ENCODE measurements at places on chromosomes 2 and 18. TPM values are rescaled to one million over a fixed set of nuclear protein-coding genes. Genes with fewer than 3 reads are reported as not detected.

IMPA2 gene
- 12.7 TPM for polyA plus RNA-seq

SLC23A3 gene
- 0.43 TPM for polyA plus RNA-seq

NAT8 gene
- polyA plus RNA-seq = not detected

GAREM1 gene
- 0.78 TPM for polyA plus RNA-seq

CFAP65 gene
- not detected for polyA plus RNA-seq

MYCN gene
- not detected for polyA plus RNA-seq

SPATA3 gene
- polyA plus RNA-seq = 0.24 TPM

MAPRE2 gene
- 32.6 TPM for polyA plus RNA-seq

SGPP2 gene
- 5.3 TPM for polyA plus RNA-seq

FSHR gene
- polyA plus RNA-seq = not detected

KIF1A gene
- 0.20 TPM for polyA plus RNA-seq

ASB18 gene
- polyA plus RNA-seq = not detected

TBC1D8 gene
- polyA plus RNA-seq = 4.7 TPM

TPO gene
- not detected for polyA plus RNA-seq

ANKRD53 gene
- polyA plus RNA-seq = not detected

SNORC gene
- polyA plus RNA-seq = not detected

C2orf72 gene
- polyA plus RNA-seq = not detected

MYO1B gene
- polyA plus RNA-seq = 1.9 TPM

FIGN gene
- not detected for polyA plus RNA-seq

RPRM gene
- polyA plus RNA-seq = not detected

C2orf78 gene
- 0.41 TPM for polyA plus RNA-seq

SERPINB5 gene
- not detected for polyA plus RNA-seq

UGT1A7 gene
- polyA plus RNA-seq = not detected

CFC1 gene
- polyA plus RNA-seq = not detected

NMUR1 gene
- not detected for polyA plus RNA-seq

OBSL1 gene
- polyA plus RNA-seq = 0.14 TPM

CRYBA2 gene
- not detected for polyA plus RNA-seq

CYP1B1 gene
- polyA plus RNA-seq = 29.7 TPM

SP3 gene
- polyA plus RNA-seq = 34.8 TPM

MYO3B gene
- polyA plus RNA-seq = 2.2 TPM

RNF152 gene
- polyA plus RNA-seq = not detected

PCARE gene
- polyA plus RNA-seq = not detected

FKBP7 gene
- polyA plus RNA-seq = 14.4 TPM

C2orf15 gene
- polyA plus RNA-seq = 2.2 TPM

SPHKAP gene
- not detected for polyA plus RNA-seq

TLX2 gene
- 3.8 TPM for polyA plus RNA-seq

FAM136A gene
- polyA plus RNA-seq = 164 TPM

PLCD4 gene
- polyA plus RNA-seq = 0.67 TPM

PAIP2B gene
- polyA plus RNA-seq = 0.43 TPM

LINC00305 gene
- polyA plus RNA-seq = not detected

SERPINB13 gene
- polyA plus RNA-seq = not detected

C1QL2 gene
- not detected for polyA plus RNA-seq

CYP27C1 gene
- polyA plus RNA-seq = not detected

COL6A3 gene
- polyA plus RNA-seq = 0.16 TPM

SERPINB4 gene
- polyA plus RNA-seq = not detected

DNAJC5G gene
- polyA plus RNA-seq = not detected

FAM228A gene
- not detected for polyA plus RNA-seq

SOX11 gene
- 0.05 TPM for polyA plus RNA-seq

CASP10 gene
- polyA plus RNA-seq = 7.2 TPM

DYNAP gene
- not detected for polyA plus RNA-seq

PTPRM gene
- polyA plus RNA-seq = 0.36 TPM

PROKR1 gene
- not detected for polyA plus RNA-seq

GREB1 gene
- polyA plus RNA-seq = 0.36 TPM

SPR gene
- 3.9 TPM for polyA plus RNA-seq

ANKRD62 gene
- not detected for polyA plus RNA-seq

Data from GM12878 (cell line).